Breast epithelium (tissue), 4 donors: ENCODE measurements at places on chromosomes 7 and 10. TPM values are rescaled to one million over a fixed set of nuclear protein-coding genes. Genes with fewer than 3 reads are reported as not detected.

GRCh38 chr7:133021196-133021595, 60.7 kb downstream of the CHCHD3 start:
- no peak for DNase-seq

The TYSND1 gene
- 19.9 TPM for total RNA-seq

The MINDY3 gene
- 33.0 TPM for total RNA-seq

GRCh38 chr10:102398172-102399020, 2.9 kb downstream of the NFKB2 start:
- DNase-seq, result no peak

The LOXL4 gene
- 26.1 TPM for total RNA-seq

The ANKRD1 gene
- 0.32 TPM for total RNA-seq
